ENCODE measurements at places on chromosomes 2 and 18. TPM values are rescaled to one million over a fixed set of nuclear protein-coding genes. Genes with fewer than 3 reads are reported as not detected.

The VWA3B gene
- polyA plus RNA-seq, result not detected

The SLC4A5 gene
- polyA plus RNA-seq, result 0.50 TPM

The C2orf49 gene
- polyA plus RNA-seq, result 34.7 TPM

The DUSP19 gene
- polyA plus RNA-seq, result 1.9 TPM

The B3GNT7 gene
- 47.1 TPM for polyA plus RNA-seq

The RNF25 gene
- 26.8 TPM for polyA plus RNA-seq

The SH2D6 gene
- polyA plus RNA-seq, result 0.26 TPM

The STRADB gene
- 35.9 TPM for polyA plus RNA-seq

The BZW1 gene
- 105 TPM for polyA plus RNA-seq

The PROC gene
- 2.7 TPM for polyA plus RNA-seq

The MSTN gene
- not detected for polyA plus RNA-seq

The ACOXL gene
- polyA plus RNA-seq, result 9.0 TPM

The ARHGAP28 gene
- polyA plus RNA-seq, result 2.9 TPM

The ELOA2 gene
- polyA plus RNA-seq, result not detected

The EVX2 gene
- not detected for polyA plus RNA-seq

The BMPR2 gene
- 6.7 TPM for polyA plus RNA-seq

The TTC32 gene
- polyA plus RNA-seq, result 22.8 TPM

The CREG2 gene
- polyA plus RNA-seq, result 1.7 TPM

The DYTN gene
- not detected for polyA plus RNA-seq

The ST6GAL2 gene
- polyA plus RNA-seq, result 13.4 TPM

The ERFE gene
- polyA plus RNA-seq, result 1.0 TPM

The ID2 gene
- 119 TPM for polyA plus RNA-seq

The ABCG8 gene
- polyA plus RNA-seq, result 0.03 TPM

The GALR1 gene
- polyA plus RNA-seq, result 0.32 TPM

The MATN3 gene
- 4.4 TPM for polyA plus RNA-seq

The DCDC2C gene
- 0.50 TPM for polyA plus RNA-seq

The CCT7 gene
- polyA plus RNA-seq, result 287 TPM

Data from GM23338 (cell line).